ENCODE measurements at places on chromosomes 2 and 18. TPM values are rescaled to one million over a fixed set of nuclear protein-coding genes. Genes with fewer than 3 reads are reported as not detected.

The NR4A2 gene
- 0.52 TPM for total RNA-seq

The SETBP1 gene
- total RNA-seq = 13.6 TPM

The GAREM2 gene
- total RNA-seq = 1.0 TPM

The CD8B2 gene
- total RNA-seq = under 0.01 TPM

The ACP1 gene
- 77.8 TPM for total RNA-seq

The PPP1R1C gene
- 1.6 TPM for total RNA-seq

The BOLL gene
- 2.6 TPM for total RNA-seq

The TEKT4 gene
- total RNA-seq = under 0.01 TPM

The DCC gene
- under 0.01 TPM for total RNA-seq

The GCKR gene
- not detected for total RNA-seq

The THSD7B gene
- total RNA-seq = 2.1 TPM

The VSNL1 gene
- 2.1 TPM for total RNA-seq

The ILKAP gene
- 33.4 TPM for total RNA-seq

The RNF152 gene
- total RNA-seq = 17.2 TPM

The LONRF2 gene
- total RNA-seq = 1.0 TPM

The ANKRD36 gene
- 25.1 TPM for total RNA-seq

The POTEJ gene
- not detected for total RNA-seq

The CHAC2 gene
- 1.6 TPM for total RNA-seq

The MAP3K19 gene
- not detected for total RNA-seq

The CACNB4 gene
- 7.8 TPM for total RNA-seq

The ICOS gene
- 0.52 TPM for total RNA-seq

The INPP1 gene
- 8.4 TPM for total RNA-seq

Data from skeletal muscle tissue (tissue), 5 donors.